Bronchus fibroblast of lung (primary cell): ENCODE measurements at places on chromosomes 4 and X. TPM values are rescaled to one million over a fixed set of nuclear protein-coding genes. Genes with fewer than 3 reads are reported as not detected.

Gene SHISA3
- total RNA-seq = 2.2 and 2.7 TPM in 2 replicates

Gene MFAP3L
- 0.50 and 1.3 TPM in 2 replicates for total RNA-seq

Gene COL25A1
- total RNA-seq = under 0.01 and 0.17 TPM in 2 replicates

Gene HNRNPD
- total RNA-seq = 36.9 and 40.2 TPM in 2 replicates

Gene MAGEA1
- not detected in 2 replicates for total RNA-seq
